ENCODE measurements at places on chromosomes 1 and 21.

DNA sequence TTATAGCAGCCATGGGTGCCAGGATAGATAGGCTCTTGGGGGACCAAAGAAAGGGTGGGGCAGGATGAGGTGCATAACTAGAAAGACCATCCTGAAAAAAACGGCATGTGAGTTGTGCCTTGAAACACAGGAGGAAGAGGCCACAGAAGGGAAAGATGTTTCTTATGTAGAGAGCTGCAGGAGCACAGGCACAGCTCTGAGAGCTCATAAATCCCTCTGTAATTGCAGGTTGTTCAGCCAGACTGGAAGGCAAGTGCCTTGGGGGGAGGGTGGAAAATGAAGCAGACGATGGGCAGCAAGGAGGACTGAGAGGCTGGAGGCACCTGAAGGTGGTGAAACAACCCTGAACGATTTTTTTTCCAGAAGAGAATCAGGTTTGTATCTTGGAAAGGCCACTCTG, 170.7 kb downstream of the NR5A2 start:
- DNase-seq, result no peak

DNA sequence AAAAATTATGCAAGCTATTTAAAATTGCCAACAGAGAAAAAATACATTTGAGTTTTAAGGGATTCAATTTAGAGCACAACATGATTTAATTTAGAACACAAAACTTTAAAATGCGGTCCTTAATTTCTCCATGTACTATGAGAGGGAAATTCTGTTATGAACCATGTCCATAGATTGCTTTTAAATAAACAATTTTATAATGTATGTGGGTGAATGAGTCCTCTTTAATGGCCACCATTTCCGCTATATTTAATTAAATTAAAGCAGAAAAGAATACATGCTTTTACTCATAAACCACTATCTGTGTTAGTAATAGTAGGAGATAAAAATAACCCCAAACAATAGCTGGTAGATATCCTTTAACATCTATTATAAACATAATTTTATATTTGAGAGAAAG, 914.6 kb downstream of the LTN1 start:
- DNase-seq, result no peak

DNA sequence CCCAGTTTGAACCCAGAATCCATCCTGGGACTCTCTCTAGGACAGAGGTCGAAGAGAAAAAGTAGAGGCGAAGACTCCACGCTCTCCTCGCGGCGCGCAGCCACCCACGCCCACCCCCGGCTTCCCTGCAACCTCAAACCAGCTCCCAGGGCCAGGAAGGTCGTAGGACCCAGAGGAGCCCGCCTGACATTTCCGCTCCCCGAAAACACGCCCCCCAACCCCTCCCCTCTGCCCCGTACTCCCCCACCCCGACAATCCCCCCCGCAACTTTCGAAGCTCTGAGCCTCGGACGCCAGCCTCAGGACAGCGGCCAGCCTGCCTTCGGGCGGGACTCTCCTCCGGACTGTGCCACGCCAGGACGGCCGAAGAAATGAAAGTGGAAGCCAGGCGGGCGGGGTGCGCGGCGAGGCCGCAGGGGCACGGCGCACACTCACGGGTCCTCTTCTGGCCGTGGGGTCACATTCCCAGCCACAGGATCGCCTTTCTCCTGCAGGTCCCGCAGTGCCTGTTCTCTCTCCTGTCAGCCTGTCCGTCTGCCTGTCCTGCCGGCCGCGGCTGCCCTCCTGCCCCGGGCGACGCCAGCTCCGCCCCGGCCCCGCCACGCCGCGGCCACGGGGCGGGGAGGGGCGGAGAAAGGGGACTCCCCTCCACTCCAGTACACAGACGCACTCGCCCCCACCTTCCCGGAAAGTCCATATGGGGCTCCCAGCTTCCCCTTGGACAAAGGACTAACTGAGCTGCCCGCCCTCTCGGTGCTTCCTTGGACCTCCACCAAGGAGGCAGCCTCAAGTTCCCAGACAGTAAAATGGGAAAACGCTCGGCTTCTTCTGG, at the start of gene MOB3C:
MOB3C (minus strand) TSS at position 535 of the 831 bp plus-strand sequence. CDS start 3,490 bp downstream, outside the sequence.
- peak; percentile 80 for DNase-seq

DNA sequence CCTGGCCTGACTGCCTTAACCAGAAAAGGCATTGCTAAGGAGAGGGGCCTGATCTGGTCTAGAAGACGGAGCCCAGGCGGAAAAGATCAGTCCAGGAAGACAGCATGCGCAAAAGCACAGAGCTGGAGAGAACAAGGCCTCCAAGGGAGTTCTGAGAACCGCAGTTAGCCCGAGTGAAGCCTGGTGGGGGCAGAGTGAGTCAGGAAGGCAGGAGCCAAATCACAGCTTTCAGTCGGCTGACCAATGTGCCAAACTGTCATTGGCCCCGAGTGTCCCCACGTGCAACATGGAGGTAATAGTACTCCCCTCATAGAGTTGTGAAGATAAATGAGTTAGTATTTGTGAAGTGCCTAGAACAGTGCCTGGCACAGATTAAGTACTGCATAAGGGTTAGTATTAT, 1.2 kb upstream of the TSPAN2 start:
- no peak for DNase-seq

- DNase-seq, result peak; percentile 51
These were observed at the start of gene ARHGEF16 for GRCh38 chr1:3453891-3454810. Gene ARHGEF16 (plus strand): TSS chr1:3454665. CDS start chr1:3463085, 8,420 bp downstream.

- DNase-seq, result no peak
These were observed 6.5 kb upstream of the CLDN19 start for GRCh38 chr1:42746436-42747105.

- DNase-seq, result no peak
These were observed 372.0 kb upstream of the DAB1 start for GRCh38 chr1:57795886-57796285.

GRCh38 chr1:96309783-96310182, 411.8 kb upstream of the PTBP2 start:
- DNase-seq, result peak; percentile 70

DNA sequence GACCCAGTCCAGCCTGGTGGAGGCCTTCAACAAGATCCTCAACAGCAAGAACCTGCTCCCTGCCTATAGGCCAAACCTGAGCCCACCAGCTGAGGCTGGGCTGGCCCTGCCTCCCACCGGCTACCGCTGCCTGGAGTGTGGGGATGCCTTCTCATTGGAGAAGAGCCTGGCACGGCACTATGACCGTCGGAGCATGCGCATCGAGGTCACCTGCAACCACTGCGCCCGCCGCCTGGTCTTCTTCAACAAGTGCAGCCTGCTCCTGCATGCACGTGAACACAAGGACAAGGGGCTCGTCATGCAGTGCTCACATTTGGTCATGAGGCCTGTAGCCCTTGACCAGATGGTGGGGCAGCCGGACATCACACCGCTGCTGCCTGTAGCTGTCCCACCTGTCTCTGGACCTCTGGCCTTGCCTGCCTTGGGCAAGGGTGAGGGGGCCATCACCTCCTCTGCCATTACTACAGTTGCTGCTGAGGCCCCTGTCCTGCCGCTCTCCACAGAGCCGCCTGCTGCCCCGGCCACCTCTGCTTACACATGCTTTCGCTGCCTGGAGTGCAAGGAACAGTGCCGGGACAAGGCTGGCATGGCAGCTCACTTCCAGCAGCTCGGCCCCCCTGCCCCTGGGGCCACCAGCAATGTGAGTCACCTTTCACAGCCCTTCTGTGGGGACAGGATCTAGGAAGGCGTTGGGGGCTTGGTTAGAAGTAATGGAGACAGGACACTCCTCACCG, 5.8 kb downstream of the ZNF687 start:
- DNase-seq, result no peak

DNA sequence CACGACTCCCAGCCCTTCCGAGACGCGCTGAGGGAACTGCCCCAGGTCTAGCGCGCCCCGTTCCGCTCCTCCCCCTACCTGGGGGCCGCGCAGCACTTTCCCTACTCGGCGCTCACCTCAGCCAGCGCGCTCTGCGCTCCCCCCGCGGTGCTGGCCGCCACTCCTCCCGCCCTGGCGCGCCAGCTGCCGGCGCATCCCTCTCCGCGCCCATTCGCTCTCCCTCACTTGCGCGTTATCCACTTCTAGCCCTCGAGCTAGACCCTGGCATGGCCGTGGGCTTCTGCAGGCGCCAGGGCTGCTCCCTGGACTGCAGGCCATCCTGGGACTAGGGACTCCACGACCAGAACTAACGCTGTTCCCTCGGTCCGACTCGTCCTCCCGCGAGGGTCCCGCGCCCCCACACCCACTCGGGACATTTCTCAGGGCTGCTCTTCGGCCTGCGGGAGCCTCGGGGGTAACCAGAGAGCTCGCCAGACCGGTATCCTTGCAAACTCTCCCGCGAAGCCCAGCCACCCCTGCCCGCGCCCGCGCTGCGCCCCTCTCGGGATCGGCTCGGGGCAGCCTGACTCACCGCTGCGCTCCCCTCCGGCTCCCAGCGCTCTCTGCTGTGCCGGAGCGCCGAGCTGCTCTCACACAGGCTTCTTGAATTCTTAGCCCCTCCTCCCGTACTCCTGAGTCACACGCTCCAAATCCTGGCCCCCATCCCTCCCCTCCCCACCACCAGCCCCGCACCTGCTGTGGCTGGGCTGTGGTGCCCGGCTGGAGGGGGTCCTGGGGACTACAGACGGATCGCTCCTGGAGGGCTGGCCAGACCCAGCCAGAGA, at the start of gene NGF:
NGF (minus strand) TSS at position 617 of the 824 bp plus-strand sequence. CDS start 51,454 bp downstream, outside the sequence.
- DNase-seq, result peak; percentile 83

GRCh38 chr1:201281573-201281972, 1.7 kb upstream of the PKP1 start:
- DNase-seq, result no peak

DNA sequence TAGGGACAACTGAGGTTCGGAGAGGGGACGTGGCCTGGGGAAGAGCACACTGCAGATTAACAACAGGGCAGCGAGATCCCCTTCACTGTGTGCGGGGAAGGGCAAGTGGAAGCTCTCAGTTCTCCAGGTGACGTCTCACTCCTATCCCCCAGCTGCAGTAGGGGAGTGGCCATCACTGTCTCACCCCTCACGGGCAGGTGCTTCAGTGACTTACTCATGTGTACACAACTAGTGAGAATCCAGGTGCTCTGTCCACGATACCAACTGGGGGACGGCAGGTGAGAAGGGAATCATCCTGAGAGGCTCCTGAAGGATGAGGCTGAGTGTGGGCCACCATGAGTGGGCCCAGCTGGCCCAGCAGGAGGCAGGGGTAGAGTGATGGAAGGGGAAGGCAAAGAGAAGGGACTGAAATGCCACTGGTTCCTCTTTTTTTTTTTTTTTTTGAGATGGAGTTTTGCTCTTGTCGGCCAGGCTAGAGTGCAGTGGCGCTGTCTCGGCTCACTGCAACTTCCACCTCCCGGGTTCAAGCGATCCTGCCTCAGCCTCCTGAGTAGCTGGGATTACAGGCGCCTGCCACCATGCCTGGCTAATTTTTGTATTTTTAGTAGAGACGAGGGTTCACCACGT, 25.9 kb downstream of the RHBG start:
- no peak for DNase-seq

- DNase-seq, result no peak
These were observed 72.5 kb downstream of the NTMT2 start for GRCh38 chr1:170218257-170218650.

GRCh38 chr1:119330466-119331189, 38.0 kb upstream of the HAO2 start:
- DNase-seq, result no peak

Data from ELR (cell line).